ENCODE measurements at places on chromosomes 12 and 14. TPM values are rescaled to one million over a fixed set of nuclear protein-coding genes. Genes with fewer than 3 reads are reported as not detected.

The LRP1 gene
- total RNA-seq, result 95.7 TPM

DNA sequence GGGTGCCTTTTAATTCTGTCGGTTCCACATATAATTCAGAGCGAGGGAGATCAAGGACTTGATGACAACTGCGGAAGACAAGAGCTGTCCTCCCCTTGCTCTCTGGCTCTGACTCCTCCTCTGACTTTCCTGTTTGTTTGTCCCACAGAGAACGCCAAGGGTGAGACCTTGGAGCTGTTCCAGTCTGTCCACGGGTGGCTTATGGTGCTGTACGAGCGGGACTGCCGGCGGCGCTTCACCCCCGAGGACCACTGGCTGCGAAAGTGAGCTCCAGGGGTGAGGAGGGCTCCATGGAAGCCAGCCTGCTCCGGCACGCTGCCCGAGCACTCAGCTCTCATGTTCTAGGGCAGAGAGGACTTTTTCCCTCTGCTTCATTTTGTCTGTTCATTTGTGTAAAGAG is 32.8 kb downstream of the UBE3B start:
- DNase-seq, result no peak
- H3K4me3 ChIP-seq, result no peak overlapping the region
- no peaks in the 10 kb centered on the region for H3K27me3 ChIP-seq
- peaks cover 25% of the 10 kb centered on the region for H3K36me3 ChIP-seq

DNA sequence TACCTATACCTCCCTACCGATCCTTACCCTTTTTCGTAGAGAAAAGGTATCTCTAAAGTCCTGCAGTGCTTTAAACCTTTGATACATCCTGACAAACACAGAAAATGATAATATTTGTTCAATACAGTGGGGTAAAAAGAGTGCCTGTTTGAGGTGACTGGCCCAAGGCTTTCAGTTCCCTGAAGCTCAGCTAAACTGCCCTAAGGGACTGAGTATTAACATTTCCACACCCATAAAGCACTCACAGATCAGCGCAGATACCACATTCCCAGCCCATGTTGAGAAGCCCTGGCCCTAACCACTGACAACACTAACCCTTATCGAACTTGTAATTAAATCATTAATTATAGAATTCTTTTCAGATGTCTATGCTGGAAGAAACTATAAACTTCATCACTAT is 108.7 kb downstream of the DIP2B start:
- no peaks in the 10 kb centered on the region for H3K27me3 ChIP-seq
- peaks cover 2% of the 10 kb centered on the region for H3K4me1 ChIP-seq
- no peak overlapping the region for H3K27ac ChIP-seq

GRCh38 chr14:49955024-49955423 is 62.1 kb downstream of the ARF6 start:
- no peaks in the 10 kb centered on the region for H3K36me3 ChIP-seq
- H3K4me1 ChIP-seq, result peaks cover 6% of the 10 kb centered on the region
- DNase-seq, result no peak
- H3K27ac ChIP-seq, result no peak overlapping the region
- no peak overlapping the region for H3K4me3 ChIP-seq

Data from progenitor cell of endocrine pancreas (in vitro differentiated cells).